ENCODE measurements at places on chromosomes 3 and 15.

GRCh38 chr3:40317061-40317855 is 7.8 kb downstream of the EIF1B start:
- DNase-seq, result peak; percentile 78

GRCh38 chr3:127817406-127817841 is 4.9 kb downstream of the MGLL start:
- no peak for DNase-seq

DNA sequence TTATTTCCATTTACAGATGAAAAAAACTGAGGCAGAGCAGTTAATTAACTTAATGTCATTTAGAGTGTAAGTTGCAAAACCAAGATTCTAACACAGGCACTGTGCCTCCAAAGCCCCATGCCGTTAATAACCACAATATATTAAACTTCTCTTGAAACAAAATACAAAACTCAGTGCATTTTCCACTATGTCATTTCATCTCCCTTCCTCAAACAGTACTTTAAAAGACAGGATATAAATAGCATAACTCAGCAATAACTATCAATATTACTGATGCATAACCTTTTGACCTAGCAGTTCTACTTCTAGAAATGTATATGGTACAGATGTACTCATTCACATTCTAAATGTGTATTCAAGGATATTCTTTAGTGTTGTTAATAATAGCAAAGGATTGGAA is 5.1 kb upstream of the TASOR start:
- DNase-seq, result no peak

DNA sequence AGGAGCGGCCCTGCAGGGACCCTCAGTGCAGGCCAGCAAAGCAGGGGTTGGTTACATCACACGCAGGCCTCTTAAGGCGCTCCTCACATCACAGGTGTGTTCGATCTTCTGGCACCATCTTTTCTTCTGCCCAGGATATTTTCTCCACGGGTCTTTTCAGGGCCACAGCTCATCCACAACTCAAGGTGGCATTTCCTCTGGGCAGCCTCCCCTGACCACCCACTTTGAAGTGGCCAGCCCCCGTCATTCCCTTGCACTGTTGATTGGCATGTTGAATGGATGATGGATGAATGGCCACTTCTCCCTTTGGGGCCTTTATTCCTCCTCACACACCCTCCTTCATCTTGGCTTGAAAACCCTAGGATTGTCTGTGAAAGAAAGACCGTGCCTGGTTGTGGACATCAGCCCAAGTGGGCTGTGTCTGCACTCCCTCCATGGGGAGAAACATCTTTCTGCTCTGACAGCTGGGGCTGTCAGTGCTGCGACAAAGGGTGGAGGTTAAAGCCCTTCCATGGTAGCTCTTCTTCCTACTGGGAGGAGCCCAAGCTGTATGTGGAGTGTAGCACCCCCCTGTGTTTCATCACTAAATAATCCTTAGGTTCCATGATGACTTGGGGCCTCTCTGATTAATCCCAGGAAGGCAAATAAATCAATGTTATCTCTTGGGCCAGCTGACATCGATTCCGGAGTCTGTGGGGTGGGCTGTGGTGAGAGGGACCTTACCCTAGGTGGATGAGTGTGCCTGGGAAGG is 102.5 kb downstream of the EPHB1 start:
- no peak for DNase-seq

DNA sequence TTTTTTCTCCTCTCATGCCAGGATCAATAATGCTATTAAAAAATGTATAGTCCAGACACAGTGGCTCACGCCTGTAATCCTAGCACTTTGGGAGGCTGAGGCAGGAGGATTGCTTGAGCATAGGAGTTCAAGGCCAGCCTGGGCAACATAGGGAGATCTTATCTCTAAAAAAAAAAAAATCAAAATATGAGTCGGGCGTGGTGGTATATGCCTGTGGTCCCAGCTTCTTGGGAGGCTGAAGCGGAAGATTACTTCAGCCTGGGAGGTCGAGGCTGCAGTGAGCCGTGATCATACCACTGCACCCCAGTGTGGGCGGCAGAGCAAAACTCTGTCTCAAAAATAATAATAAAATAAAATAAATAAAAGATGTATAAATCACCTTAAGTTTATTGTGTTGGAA is 75.4 kb downstream of the WWTR1 start:
- no peak for DNase-seq

GRCh38 chr15:57297163-57297593 is 79.1 kb upstream of the CGNL1 start:
- no peak for DNase-seq

- DNase-seq, result no peak
These were observed 47.7 kb upstream of the SMAD6 start for GRCh38 chr15:66654361-66654738.
